ENCODE measurements at places on chromosomes 4 and X.

DNA sequence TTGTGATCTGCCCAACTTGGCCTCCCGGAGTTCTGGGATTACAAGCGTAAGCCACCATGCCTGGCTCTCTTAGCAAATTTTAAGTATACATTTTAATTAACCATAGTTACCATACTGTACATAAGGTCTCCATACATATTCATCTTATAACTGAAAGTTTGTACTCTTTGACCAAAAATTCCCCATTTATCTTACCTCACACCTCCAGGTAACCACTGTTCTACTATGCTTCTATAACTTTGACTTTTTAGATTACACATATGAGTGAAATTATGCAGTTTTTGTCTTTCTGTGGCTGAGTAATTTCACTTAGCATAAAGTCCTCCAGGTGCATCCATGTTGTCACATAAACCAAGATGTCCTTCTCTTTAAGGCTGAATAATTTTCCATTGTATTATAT lies 17.4 kb downstream of the C4orf51 start:
- no peak for DNase-seq

DNA sequence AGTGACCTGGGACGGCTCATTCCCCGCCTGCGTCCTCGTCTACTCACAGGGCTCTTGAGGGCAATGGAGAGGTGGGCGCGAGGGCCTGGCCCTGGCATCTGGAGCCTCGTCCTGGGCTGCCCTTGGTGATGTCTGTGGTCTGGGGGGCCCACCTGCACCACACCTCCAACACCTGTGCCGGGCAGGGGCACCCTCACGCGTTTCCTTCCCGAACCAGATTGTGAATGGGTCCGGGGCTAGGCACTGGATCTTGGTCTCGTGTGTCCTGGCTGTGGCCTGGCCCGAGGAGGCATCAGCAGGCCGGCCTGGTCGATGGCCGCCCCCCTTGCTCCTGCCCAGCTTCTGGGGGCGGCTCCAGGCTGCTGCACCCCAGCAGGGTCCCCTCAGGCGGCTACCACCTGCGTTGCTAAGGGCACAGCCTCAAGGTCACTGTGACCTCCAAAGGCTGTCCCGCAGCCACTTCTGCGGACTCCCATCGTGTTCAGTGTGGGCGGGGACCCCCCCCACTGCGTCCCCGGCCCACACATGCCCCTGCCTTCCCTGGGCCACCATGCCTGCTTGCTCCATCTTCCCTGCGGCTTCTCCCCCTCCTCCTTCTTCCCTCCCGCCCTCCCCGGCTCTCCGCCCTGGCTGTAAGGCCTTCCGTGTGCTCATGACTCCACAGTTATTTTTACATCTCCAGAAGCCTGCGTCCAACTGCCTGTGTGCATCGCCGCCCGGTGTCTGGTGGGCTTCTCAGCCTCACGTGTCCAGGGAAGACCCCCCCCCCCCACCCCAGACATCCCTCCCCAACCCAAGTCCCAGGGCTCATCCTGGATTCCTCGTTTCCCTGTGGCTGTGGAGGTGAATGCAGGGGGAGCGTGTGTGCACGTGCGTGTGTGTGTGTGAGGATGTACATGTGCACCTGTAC lies 3.8 kb downstream of the DOK7 start:
- no peak for DNase-seq

GRCh38 chr4:188016754-188017153 lies 21.2 kb downstream of the ZFP42 start:
- DNase-seq: no peak

DNA sequence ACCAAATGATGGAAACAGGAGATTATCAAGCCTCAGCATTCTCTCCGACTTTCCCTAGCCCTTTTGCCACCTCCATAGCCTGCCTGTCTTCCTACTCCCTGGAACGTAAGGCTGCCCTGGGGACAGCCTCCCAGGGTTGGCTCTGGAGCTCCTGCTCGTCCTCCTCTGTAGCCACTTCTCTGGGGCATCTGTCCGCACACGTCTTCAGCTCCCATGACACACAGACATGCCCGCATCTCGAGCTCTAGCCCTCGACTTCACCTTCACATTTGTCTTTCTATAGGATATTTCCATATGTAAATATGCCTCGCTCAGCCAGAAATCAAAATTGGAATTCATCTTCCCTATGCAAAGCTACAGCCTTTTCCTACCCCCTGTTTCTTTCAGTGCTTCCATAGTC lies 67.7 kb downstream of the TSC22D3 start:
- DNase-seq: no peak

GRCh38 chr4:17636341-17636695 lies 21.9 kb downstream of the MED28 start:
- DNase-seq: no peak

- no peak for DNase-seq
These were observed 176.2 kb upstream of the TACR3 start for GRCh38 chr4:103895876-103896465.

GRCh38 chr4:123555807-123556273 lies 159.2 kb downstream of the SPRY1 start:
- DNase-seq: no peak

DNA sequence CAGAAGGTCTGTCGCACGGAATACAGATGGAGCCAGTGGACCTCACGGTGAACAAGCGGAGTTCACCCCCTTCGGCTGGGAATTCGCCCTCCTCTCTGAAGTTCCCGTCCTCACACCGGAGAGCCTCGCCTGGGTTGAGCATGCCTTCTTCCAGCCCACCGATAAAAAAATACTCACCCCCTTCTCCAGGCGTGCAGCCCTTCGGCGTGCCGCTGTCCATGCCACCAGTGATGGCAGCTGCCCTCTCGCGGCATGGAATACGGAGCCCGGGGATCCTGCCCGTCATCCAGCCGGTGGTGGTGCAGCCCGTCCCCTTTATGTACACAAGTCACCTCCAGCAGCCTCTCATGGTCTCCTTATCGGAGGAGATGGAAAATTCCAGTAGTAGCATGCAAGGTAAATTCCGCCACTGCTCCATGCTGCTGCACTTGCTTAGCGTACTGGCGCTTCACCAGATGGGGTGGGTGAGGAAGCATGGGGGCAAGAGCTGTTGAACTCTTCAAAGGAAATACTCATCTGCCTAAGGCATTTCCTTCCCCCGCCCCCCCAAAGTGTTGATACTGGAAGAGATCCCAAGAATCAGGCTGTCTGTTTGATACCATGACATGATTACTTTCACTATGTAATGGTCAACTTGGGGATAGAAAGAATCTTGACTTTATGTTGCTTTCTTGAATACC lies 24.8 kb downstream of the KLF3 start:
- no peak for DNase-seq

GRCh38 chr4:8646296-8647093 lies 53.9 kb downstream of the CPZ start:
- DNase-seq: no peak

DNA sequence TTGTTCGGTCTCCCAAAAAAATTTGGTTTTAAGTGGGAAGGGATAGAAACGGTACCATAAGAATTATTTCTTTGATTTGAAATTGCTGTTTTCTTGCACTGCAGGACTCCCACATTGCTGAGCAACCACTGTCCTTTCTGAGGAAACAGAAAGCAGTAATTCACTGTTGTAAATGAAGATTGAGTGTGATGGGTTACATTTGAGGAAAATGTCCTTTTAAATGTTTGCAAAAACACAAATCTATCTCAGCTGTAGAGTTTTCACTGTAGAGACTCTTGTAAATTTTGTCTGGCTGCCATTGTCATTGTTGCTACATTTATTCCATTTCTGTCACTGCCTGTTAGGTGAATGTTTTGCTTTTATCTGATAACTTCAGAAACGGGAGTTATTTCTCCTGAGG lies 105.2 kb downstream of the FRAS1 start:
- no peak for DNase-seq

DNA sequence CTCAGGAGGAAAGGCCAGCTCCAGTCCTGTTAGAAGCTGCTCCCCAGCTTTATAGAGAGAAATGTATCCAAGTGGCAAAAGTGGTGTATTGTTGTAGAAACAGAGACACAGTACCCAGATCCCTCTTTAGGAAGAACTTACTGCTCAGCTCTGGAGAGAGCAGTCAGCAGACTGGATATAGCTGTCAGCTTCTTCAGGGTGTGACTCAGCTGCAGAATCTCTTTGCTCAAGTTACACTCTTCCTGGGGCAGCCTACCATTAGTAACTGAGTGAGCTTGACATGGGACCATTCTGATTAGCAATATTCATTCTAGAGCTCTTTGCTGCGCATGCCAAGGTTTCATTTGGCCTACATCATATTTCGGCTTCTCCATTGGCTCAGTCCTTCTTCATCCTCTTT lies 40.5 kb downstream of the ATP1B4 start:
- no peak for DNase-seq

- no peak for DNase-seq
These were observed 71.1 kb downstream of the MID1 start for GRCh38 chrX:10549280-10549679.

- no peak for DNase-seq
These were observed 82.2 kb upstream of the PCDH18 start for GRCh38 chr4:137614491-137614890.

- DNase-seq: no peak
These were observed 31.0 kb downstream of the CC2D2A start for GRCh38 chr4:15500701-15501100.

- DNase-seq: no peak
These were observed 497.3 kb upstream of the PITX2 start for GRCh38 chr4:111120191-111120590.

- DNase-seq: no peak
These were observed 77.4 kb downstream of the PLAC1 start for GRCh38 chrX:134580907-134581306.

GRCh38 chr4:87345139-87345538 lies 22.5 kb upstream of the HSD17B13 start:
- DNase-seq: no peak

DNA sequence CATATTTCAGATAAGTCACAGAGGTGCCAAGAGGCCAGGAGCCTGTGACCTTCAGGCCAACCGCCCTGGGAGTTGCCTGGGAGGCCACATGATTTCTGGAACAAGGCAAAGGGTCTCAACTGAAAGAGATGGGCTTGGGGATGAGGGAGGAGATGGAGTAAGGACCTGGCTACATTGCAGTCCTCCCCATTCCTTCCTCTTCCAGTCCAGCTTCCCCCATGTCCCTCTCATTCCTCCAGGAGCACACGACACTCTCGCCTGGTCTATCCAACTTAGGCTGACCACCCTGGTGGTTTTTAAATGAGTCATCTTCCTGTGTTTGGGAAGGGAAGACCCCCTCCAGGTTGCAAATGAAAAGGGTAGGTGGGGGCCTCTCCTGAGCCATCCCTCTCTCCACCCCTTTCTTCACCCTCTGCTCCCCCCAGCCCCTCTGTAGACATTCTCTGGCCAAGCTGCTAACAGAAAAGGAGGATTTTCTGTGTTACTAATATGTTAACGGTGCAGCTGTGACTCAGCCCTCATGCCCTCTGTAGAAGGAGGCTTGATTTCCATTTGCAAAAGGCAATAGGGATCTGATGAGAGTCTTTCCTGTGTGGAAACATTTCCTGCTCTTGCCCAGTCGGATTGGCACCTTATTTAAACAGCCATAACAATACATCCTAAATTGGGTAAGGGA lies 79.2 kb downstream of the RTL5 start:
- no peak for DNase-seq

- DNase-seq: no peak
These were observed 417.4 kb downstream of the PACRGL start for GRCh38 chr4:21117541-21118180.

DNA sequence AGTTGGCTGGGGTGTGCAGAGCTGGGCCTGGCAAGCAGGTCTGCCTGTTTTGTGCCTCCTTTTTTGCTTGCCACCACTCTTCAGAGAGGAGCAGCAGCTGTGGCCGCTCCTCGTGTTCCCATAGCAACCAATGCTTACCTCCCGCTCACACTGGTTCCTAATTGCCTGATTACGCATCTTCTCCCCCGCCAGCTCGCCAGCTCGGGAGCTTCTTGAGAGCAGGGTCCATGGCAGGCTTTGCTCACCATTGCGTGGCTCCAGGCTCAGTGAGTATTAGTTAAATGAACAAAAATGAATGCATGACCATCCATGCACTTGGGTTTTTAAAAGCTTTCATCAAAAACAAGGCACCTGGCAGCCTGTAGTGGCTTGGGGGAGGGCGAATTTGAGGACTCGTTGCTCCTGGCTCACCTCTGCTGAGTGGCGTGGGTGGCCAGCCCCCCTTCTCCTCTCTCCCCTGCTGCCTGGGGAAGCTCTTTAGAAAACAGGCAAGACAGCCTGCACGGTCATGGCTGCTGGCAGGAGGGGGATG lies 14.2 kb upstream of the PJA1 start:
- no peak for DNase-seq

GRCh38 chrX:138034136-138034535 lies 468.2 kb downstream of the ZIC3 start:
- no peak for DNase-seq

DNA sequence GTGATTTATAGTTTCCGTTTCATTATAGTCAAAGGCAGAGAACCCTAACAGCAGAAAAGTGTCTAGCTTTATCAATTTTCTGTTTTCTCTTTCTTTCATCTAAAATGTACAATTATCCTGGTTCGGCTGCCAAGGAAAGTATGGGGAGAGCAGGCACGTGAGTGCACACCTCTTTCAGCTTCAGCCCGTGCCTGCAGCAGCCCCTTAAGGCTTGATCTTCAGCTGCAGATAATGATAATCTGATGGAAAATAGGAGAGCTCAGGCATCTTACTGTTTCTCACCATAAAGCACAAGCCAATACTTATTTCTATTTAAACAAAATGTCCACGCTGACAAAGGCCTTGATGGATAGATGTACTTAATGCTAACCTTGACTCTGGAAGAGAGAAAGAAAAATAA lies 334.4 kb downstream of the UNC5C start:
- no peak for DNase-seq

- DNase-seq: no peak
These were observed 349.7 kb downstream of the IQCM start for GRCh38 chr4:149465955-149466354.

DNA sequence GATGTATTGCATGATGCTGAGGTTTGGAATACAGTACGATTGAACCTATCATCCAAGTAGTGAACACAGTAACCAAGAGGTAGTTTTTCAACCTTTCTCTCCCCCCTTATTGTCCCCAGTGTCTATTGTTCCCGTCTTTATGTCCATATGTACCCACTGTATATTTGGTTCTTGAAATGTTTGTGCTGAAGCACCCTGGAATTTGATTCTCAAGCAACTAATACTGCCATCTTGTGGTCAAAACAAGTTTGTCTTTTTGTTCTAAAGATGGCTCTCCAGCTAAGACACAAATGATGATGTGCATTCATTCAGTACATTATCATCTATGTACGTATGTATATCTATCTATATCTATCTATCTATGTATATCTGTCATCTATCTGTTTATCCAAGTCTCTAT lies 33.5 kb upstream of the DCX start:
- DNase-seq: no peak

Data from stimulated activated naive CD8-positive, alpha-beta T cell treated with anti-CD3 and anti-CD28 coated beads, Interleukin-15, Interleukin-2, amounts not matched to agents 100 U/mL and 50 U/mL, for 24 hours (primary cell).